ENCODE measurements at places on chromosomes 1 and 21.

DNA sequence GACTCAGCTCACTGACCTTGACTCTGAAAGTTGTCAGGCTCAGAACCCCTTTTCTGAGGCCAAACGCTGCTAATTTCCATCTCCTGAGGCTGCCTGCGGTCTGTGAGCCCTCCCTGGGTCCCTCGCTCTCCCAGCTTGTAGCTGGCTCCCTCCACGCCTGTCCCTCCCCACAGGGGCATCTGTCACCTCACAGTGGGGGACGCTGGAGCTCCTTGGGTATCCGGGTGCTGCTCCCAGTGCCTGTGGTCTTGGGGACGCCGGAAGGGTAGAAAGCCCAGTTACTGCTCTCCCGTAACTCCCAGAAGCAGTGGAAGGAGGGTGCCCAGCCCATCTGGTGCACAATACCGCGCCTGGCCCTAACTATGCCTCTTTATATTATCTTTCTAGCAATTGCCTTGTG, 13.0 kb upstream of the MMEL1 start:
- DNase-seq, result no peak

- DNase-seq, result no peak
These were observed 60.4 kb downstream of the ATP5PO start for GRCh38 chr21:33855190-33855589.

- peak; percentile 40 for DNase-seq
These were observed at the start of gene GBP1 for GRCh38 chr1:89065079-89065868. TSS of gene GBP1 (minus strand) at chr1:89065208. CDS start at chr1:89063234, 1,974 bp downstream.

- DNase-seq, result no peak
These were observed 4.0 kb downstream of the PBX1 start for GRCh38 chr1:164562947-164563520.

- DNase-seq, result no peak
These were observed 17.4 kb upstream of the CPLANE2 start for GRCh38 chr1:16254263-16254928.

- no peak for DNase-seq
These were observed 61.2 kb downstream of the NRIP1 start for GRCh38 chr21:15003463-15004135.
